Activated T-cell treated with anti-CD3 and anti-CD28 coated beads for 48 hours (primary cell): ENCODE measurements at places on chromosomes 5 and 9.

DNA sequence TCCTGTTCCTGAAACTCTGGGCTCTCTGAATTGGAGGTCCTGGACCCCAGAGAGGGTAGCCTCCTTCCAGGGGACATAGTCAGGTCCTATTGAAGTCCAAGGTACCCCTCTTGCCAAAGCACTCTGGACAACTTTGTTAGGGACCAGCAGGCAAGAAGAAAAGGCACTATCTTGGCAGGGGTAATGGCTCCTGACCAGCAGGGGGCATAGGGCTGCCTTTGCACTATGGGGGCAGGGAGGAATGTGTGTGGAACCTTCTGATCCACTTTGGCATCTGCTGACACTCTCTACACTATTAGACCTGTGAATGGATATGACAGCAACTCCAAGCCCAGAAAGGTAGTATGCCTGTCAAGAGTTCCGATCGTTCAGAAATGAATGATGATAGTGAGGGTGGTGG, 179.0 kb upstream of the CD180 start:
- DNase-seq, result no peak

- no peak for DNase-seq
Measured at GRCh38 chr9:96026655-96027213, 151.2 kb downstream of the ERCC6L2 start.

- DNase-seq, result peak; percentile 67
Measured at GRCh38 chr9:137049544-137050449, 3.8 kb upstream of the NPDC1 start.

DNA sequence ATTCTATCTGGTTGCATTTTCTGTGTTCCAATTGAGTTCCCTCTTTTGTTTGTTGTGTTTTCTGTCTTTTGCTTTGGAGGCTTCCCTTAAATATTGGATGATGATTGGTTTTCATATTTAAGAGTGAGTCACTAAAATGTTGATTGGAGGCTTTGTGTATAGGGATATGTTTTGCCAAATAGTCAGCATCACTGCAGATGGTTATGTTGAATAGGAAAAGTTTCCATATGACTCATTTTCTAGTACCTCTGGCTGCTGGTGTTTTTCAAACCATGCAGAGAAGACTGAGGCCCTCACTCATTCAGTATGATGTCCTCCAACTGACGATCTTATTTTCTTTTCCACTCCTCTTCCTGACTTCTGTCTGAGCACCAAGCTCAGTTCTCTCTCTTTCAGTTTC, 1290.0 kb downstream of the EFNA5 start:
- no peak for DNase-seq

- no peak for DNase-seq
Measured at GRCh38 chr9:71431931-71432330, 310.5 kb upstream of the TRPM3 start.
